Activated CD4-positive, alpha-beta memory T cell treated with anti-CD3 and anti-CD28 coated beads for 36 hours (primary cell): ENCODE measurements at places on chromosomes 11 and 22. TPM values are rescaled to one million over a fixed set of nuclear protein-coding genes. Genes with fewer than 3 reads are reported as not detected.

DNA sequence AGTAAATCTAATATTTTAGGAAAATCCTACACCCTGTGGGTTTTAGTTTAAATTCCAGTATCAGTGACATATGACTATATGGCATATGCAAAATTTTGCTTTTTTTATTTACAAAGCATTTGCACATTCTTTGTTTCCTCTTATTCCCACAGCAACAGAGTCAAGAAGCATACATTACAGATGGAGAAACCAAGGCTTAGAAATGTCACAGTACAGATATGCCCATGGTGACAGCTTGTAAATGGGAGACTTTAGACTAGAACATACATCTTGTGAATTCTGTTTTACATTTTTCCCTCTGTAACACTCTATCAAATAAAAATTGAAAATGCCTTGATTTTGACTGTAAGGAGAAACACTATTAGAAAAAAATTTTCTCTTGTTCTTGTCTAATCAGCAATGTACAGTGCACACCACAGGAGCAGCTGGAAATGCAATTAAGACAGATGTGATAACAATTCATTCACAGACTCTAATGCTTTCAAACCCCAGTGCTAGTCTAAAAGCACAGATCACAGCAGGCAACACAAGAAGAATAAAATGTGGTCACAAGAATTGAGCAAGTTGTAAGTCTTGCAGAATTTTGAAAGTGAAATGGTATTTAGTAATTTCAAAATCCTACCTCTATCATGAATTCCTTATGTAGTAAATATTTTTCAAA is 375.9 kb downstream of the LUZP2 start:
- DNase-seq: no peak

DNA sequence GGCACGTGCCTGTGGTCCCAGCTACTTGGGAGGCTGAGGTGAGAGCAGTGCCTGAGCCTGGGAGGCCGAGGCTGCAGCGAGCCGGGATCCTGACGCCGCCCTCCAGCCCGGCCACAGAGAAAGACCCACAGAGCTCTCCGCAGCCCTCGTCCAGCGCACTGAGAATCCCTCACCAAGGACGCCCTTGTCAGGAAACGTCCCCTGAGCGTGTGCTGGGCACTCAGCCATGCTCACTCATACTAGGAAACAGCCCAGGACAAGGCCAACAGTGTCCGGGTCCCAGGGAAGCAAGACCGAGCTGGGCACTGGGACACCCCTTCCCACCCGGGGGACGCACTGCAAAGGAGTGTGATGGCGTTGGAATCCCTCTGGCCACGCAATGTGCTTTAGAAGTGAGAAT is 14.5 kb downstream of the DEAF1 start:
- no peak for DNase-seq

Gene UPK3A
- total RNA-seq: not detected

Gene MRGPRX4
- total RNA-seq: not detected
